ENCODE measurements at places on chromosomes 1 and 21.

GRCh38 chr1:17949511-17949910, 158.1 kb upstream of the IGSF21 start:
- DNase-seq, result no peak

GRCh38 chr1:246708166-246708565, 16.0 kb upstream of the SCCPDH start:
- DNase-seq, result no peak

DNA sequence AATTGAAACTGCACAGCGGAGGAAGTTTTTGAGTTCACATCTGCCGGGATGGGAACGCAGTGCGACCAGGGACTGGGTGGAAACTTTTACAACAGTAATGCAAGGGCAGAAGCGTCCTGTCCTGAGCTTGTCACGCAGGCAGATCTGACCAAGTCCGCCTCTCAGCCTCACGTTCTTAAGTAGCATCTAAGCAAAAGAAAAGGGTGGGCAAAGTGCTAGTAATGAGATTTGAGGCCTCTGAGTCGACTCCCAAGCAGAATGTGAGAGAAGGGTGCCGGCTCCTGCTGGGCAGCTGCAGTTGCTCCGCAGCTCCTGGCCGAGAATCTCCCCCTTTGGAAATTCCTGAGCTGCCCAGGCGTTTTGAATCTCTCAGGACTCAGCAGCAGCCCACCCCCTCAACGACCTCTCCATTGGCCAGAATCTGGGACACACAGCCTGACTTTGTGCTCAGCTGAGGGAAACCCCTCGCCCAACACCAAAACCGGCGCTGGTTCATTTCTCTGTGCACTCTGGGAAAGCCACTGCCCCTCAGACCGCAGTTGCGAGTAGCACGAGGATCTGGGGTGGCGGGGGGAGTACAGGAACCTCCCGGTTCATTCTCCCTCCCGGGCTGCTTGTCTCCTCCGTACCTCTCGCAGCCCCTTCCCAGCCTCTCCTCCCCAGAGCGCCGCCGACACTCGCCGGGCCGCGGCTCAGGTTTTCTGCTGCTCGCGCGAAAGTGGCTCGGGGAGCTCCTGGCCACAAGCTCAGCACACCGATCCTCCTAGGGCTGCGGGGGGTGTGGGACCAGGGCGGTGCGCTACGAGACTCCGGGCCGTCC, 913 bp upstream of the S1PR1 start:
- DNase-seq, result no peak

- DNase-seq, result no peak
Observed at GRCh38 chr1:51488372-51489050, 30.6 kb downstream of the EPS15 start.

- no peak for DNase-seq
Observed at GRCh38 chr1:170539154-170539553, 7.2 kb downstream of the GORAB start.

DNA sequence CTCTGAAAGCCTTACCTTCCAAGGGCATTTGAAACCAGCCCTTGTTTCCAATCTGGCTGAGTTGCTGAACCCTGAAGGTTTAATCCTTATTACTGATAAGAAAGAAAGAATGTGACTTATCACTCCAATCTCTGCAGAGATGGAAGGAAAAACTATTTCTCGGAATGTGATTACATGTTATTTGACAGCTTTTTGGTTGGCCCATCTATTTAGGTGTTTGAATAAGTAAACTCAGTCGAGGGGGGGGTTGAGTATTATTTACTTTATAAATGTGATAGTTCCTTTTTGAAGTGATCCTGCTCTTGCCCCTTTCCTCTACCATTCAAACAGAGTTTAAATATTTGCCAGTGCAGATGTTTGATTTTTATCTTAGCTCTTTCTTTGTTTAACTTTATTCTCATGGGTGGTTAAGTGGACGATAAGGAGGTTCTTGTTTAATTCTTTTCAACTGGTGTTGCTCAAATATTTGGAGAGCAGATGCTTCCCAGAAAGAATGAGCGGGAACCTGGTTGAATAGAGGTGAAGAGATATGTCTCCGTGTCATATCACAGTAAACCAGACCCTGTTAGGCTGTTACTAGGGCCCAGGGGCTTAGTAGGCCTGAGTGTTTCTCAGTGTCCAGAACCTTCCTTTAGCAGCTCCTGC, 126.1 kb downstream of the CACHD1 start:
- no peak for DNase-seq

- DNase-seq, result peak; percentile 3
Observed at GRCh38 chr1:109095631-109096030, 5.1 kb downstream of the TMEM167B start.

DNA sequence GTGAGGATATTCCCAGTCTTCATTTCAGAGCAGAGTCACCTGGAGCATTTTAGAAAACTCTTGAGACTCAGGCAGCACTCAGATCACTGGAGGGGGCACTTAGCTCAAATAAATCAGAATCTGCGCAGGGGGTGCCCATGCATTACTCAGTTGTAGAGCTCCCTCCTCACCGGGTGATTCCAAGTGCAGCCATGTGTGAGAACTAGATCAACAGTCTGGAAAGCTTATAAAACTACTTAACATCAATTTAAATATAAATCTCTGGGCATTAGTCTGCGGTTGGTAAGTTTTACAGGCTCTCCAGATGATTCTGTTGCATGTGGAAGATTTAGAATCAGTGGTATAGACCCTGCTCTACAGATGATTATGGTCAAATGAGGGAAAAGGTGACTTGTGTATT, 128.6 kb downstream of the ST6GALNAC3 start:
- DNase-seq, result no peak

GRCh38 chr1:207007352-207008033, 25.1 kb downstream of the C1orf116 start:
- DNase-seq, result no peak

GRCh38 chr21:44337941-44338895, 972 bp downstream of the CFAP410 start:
- DNase-seq, result peak; percentile 63

DNA sequence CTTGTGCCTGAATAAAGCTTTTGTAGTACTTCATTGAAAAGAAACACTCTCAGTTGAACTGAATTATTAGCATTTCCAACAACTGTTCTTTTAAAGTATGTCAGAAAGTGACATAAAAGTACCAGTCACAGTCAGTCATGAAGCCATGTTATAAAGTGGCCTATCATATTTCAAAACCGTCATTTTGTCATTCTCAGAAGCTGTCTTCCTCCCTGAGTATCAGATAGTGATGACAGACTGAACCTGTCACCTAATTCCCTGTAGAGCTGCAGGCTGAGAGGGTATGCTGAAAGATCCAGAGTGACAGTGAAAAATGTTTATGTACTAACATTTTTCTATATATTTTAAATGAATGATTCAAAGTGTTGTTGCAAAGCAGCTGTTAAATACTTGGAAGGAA, 1121.7 kb upstream of the PRMT6 start:
- no peak for DNase-seq

DNA sequence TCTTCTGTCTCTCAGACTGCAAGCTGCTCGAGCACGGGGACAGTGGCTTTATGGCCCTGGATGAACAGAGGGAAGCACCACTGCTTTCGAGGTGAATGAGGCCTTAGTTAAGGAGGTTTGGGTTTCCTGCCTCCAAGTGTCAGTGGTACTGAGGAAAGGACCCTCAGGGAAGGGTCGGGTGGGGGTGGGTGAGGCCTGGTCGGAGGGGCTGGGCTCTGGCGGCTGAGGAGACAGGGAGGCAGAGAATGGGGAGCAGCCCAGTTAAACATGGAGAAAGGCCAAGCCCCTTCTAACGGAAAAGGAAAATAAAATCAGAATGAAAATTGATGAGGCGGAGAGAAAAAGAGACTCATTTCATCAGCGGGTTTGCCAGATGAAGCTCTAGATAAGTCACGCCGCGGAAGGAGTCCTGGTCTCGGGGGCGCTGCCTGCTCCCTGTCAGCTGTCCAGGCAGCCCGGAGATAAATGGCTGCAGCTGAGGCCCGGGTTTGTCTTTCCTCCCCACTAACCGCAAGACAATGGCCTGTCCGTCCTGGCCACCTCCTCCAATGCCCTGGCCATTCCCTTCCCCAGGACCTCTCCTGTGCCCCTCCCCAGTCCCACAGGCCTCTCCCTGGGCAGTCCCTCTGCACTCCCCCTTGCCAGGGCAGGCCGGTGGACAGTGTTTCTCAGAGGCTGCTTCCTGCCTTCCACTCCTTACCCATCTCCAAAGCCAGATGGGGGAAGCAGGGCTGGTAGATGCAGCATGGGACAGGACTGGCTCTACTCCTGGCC, 55.2 kb downstream of the LRRN2 start:
- DNase-seq, result no peak

GRCh38 chr1:9603307-9603706, 14.6 kb downstream of the TMEM201 start:
- DNase-seq, result no peak

DNA sequence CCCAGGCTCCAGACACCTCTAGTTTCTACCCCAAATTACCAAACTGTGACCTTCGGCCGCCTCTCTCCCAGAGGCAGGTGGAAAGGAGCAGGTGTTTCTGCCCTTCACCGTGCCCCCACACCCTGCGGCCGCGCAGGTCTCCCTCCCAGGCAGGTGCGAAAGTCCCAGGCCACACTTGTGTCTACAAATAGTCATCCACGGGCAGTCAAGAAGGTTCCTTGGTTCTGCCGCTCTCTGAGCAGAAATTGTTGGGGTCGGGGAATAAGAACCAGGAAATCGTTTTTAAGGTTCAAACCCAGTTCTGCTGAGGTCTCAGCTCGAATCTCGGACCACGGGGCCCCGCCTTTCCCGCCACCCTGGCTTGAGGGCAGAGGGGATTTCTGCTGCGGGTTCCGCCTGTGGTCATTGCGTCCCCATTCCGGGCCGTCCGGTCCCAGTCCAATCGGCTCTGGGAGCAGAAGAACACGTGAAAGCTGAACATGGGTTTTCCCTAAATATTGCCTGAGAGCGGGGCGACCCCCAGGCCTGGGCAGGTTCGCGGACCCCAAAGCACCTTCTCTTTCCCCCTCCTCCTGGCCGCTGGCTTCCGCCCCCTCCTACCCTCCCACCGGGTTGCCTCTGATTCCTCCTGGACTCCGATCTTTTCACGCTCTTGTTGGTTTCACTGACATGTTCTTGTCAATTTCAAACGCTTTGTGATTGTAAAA, 1.2 kb upstream of the ATF3 start:
- no peak for DNase-seq

DNA sequence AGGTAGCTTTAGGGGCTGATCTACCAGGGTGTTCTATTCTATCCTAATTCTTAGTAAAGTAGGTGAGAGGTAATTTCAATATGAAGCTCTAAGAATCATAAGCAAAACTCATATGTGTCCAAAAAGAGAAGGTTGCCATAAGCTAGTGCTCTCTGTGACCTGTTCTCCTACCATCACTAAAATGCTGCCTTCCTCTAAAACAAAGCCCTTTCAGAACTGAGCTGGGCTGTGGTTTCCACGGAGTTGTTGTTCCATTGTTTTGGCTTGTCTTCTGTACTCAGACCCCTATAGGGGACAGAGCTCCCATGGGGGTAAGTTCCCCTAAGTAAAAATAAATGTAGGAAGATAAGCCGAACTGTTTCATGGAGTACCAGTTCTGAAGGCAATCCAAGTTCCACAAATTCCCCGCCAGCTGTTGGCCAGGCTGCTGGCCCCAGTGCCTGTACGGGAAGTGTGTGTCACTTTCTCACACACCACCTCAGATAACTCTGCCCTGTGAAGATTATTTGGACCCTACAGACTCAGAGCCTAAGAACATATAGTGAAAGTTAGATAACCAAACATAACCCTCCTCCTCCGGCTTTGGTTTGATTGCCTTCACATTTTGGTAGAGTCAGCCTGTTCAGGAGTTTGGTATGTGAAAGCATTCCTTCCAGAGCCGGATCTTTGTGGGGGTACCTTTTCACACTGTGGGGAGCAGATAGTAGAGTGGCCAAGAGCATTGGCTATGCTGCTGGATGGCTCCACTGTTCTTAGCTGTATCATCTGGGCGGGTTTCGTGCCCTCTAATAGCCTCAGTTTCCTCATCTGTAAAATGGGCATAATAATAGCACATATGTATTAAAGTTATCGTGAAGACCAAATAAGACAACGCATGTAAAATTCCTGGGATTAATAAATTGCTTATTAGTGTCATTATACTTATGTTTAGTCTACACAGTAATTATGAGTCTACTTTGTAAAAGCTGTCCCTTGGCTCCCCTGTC, 10.8 kb downstream of the DPT start:
- no peak for DNase-seq

GRCh38 chr1:202049129-202049528, 38.7 kb downstream of the ELF3 start:
- DNase-seq, result no peak

DNA sequence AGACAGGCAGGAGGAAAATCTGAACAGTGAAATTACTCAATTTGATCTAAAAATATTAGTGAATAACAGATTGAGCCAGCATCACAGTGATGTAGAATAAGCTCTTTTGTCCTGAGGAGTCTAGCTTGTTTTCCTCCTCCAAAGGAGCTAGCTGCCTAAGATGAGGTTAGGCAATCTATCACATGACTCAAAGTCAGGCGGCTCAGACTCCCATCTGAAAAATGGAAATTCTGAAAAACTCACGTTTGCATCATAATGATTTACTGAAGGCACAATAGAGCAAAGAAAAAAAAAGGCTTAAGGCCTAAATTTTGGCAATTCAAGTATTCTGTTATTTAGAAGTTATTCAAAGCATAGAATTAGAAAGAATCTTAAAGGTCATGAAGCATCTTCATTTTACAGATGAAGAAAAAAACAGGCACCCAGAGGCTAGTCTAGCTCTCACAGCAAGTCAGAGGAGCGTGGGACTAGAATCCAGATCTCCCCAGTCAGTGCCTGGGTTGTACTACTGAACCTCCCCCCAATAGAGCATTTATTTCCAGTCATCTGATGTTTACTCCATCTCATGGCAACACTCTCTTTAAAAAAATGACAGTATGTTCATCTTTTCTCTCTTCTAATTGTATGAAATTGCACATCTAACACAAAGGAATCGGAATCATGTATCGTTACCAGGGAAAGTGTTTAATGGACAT, 62.5 kb upstream of the ATF3 start:
- DNase-seq, result no peak

Data from hematopoietic multipotent progenitor cell treated with erythropoietin and hydrocortisone succinate and interleukin-3 and kit ligand, for 17 days (in vitro differentiated cells).